ENCODE measurements at places on chromosomes 16 and 17. TPM values are rescaled to one million over a fixed set of nuclear protein-coding genes. Genes with fewer than 3 reads are reported as not detected.

VMO1 gene
- total RNA-seq: 39.7 TPM

MYH8 gene
- not detected for total RNA-seq

NHLRC4 gene
- total RNA-seq: 0.21 TPM

ARL16 gene
- total RNA-seq: 67.4 TPM

ABCA8 gene
- 0.90 TPM for total RNA-seq

CRYBA1 gene
- not detected for total RNA-seq

ITGB3 gene
- not detected for total RNA-seq

SCGB1C2 gene
- not detected for total RNA-seq

SPATA32 gene
- total RNA-seq: 0.22 TPM

ENPP7 gene
- not detected for total RNA-seq

NACA2 gene
- total RNA-seq: not detected

C17orf107 gene
- 2.7 TPM for total RNA-seq

C1QTNF8 gene
- total RNA-seq: not detected

- peak; percentile 77 for DNase-seq
Measured at GRCh38 chr16:71367241-71367976, 8.9 kb downstream of the CALB2 start.

DNA sequence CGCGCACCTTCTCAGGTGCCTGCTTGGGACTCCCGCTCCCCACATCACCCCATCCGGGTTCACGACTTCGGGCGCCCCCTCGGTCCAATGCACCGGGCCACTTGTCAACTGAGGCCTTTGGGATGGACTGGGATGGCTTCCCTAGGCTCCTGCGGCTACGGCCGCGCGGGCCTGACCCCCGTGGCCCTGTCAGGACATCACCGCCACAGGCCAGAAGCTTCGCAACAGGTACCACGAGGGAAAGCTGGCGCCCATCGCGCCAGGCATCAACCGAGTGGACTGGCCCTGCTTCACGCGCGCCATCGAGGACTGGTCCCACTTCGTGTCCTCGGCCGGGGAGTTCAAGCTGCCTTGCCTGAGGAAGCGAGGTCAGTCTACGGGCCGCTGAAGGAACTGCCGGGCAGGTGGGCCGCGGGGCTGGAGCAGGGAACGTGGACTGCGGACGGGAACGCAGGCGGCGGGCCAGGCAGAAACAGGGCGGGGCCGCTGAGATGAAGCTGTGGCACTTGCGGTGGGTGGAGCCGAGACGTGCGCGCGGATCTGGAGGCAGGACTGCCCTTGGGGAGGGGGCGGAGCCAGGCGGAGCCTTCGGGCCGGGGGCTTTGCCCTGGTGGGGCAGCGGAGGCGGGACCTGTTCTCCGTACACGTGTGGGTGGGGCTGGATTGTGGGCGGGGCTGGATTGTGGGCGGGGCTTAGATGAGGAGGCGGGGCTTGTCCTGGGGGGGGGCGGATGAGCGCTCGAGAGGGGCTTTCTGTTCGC lies 13.7 kb upstream of the CNGB1 start:
- peak; percentile 97 for DNase-seq

DNA sequence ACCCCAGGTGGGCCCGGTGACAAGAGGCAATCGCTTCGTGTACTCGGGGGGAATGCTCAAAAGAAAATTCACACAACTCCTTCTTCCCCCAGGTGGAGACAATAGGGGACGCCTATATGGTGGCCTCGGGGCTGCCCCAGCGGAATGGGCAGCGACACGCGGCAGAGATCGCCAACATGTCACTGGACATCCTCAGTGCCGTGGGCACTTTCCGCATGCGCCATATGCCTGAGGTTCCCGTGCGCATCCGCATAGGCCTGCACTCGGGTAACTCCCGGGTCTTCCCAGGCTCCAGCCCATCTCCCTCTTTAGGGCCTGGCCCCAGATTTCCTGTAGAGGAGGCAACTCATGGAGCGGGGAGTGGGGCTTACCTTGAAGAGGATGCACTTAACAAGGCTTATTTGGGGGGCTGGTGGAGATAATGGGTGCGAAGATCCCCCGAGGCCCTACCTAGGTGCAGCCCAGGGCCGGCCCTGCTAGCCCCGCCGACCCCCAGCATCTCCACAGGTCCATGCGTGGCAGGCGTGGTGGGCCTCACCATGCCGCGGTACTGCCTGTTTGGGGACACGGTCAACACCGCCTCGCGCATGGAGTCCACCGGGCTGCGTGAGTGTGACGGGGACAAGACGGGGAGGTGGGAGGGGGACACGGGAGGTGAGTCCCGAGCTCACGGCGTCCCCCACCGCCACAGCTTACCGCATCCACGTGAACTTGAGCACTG lies 13.0 kb downstream of the GUCY2D start:
- DNase-seq: no peak

- DNase-seq: peak; percentile 91
Measured at GRCh38 chr16:88920618-88921590, 54.4 kb upstream of the PABPN1L start.

DNA sequence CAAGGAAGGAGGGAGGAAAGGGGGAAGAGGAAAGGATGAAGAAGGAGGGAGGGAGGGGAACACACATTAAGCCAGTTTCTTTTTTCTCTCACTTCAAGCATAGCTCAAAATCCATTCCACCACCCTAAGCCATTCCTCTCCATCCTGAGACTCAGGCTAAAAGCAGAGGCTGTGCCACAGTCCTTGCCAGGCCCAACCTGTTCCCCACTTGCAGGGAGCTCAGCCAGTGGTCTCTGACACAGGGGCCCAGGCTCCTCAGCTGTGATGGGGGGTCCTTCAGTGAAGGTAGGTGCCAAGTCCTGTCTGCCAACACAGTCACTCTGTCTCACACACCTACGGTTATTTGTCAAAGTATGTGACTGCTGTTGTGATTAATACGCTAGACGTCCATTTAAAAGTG lies 44.6 kb downstream of the SDK2 start:
- no peak for DNase-seq

DNA sequence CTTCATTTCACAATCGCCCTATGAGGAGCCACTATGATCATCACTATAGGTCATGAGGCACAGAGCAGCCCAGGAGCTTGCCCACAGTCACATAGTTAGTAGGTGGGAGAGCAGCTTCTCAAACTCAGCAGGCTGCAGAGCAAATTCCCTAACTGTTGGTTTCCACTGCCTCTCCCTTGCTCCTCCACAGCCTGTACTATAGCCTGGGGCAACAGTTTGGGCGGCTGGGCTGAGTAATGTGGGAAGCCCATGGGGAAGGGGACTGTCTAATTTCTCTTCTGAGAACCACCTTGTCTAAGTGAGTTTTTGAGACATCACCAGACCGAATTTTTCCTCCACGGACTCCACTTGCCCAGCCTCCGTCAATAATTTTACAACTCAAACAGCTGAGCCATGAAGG lies 73.4 kb upstream of the GPR139 start:
- DNase-seq: no peak

DNA sequence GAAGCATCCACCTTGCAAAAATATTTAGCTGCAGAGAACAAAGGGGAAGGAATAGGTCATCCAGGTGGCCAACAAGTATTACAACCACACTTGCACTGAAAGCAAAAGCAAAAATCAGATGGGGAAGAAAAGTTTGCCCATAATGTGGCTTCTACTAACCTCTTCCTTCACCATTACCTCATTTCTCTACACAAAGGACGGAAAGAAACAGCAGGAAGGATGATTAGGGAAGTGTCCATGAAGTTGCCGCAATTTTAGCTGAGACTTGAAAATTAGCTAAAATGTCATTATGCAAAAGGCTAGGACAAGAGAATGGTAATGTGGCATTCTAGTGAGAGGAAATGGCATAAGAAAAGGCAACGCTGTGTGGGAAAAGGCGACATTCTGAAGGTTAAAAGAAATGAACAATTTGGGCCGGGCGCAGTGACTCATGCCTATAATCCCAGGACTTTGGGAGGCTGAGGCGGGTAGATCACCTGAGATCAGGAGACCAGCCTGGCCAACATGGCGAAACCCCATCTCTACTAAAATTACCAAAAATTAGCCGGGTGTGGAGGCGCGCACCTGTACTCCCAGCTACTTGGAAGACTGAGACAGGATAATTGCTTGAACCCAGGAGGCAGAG lies 13.7 kb downstream of the KANSL1 start:
- DNase-seq: peak; percentile 33

DNA sequence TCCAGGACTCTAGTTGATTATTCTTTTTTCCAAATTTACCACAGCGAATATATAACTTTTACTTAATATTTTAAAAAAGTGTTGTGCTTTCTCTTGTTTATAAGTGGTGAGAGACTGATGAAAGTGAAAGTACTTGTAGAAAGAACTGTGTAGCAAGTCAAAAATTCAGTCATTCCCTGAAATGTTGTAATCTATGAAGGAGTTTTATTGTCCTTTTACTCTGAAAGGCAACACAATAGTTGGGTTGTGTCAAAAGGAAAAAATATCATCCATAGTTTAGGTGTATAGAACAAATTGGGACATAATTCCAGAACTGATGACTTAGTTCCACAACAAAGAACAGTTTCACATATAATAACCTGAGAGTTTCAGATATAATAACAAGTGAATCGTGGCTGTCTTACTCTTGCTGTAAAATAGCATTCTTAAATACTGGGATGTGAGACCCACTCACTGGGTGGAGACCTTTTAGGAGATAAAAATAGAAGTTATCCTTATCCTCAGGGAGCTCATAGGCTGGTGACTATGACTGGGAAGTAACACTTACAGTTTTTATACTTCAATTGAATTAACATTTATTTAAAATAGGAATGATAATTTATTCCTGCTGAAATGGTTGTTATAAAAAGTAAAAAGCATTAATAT lies 20.6 kb downstream of the CYB5B start:
- DNase-seq: no peak

DNA sequence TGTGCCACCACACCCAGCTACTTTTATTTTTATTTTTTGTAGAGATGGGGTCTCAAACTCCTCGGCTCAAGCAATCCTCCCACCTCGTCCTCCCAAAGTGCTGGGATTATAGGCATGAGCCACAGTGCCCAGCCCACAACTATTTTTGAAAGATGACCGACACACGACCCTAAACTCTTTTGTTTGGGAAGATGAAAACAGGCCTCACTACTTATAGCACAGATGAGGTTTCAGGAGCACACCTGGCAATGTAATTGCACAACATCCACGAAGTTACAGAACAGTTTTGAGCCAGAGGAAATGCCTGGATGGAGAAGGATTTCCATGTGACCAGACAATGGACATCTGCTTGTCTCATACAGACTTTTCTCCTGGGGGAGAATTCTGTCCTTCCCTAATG lies 43.4 kb upstream of the PRSS54 start:
- DNase-seq: no peak

GRCh38 chr16:68379472-68380347 lies 68.6 kb downstream of the SMPD3 start:
- DNase-seq: no peak

DNA sequence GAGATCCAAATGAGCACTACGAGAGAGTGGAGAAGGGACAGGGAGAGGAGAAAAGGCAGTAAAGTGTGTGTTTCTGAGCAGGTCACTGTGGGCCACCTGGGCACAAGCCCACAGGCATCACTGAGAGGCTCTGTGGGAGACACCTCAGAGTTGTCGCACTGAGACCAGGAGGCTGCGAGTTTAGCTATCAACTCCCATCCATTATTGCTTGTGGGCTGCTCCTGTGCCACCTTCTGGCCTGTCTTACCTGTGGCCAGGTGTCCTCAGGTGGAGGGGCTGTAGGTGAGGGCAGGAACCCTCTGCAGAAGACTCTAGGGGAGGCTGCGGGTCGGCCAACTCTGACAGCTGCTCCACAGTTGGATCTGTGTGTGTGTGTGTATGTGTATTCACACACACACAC lies 2.5 kb upstream of the PRR29 start:
- DNase-seq: no peak

- DNase-seq: peak; percentile 19
Measured at GRCh38 chr16:85995541-85996423, 96.8 kb downstream of the IRF8 start.

- DNase-seq: no peak
Measured at GRCh38 chr16:27230562-27231001, 27.3 kb downstream of the KDM8 start.

DNA sequence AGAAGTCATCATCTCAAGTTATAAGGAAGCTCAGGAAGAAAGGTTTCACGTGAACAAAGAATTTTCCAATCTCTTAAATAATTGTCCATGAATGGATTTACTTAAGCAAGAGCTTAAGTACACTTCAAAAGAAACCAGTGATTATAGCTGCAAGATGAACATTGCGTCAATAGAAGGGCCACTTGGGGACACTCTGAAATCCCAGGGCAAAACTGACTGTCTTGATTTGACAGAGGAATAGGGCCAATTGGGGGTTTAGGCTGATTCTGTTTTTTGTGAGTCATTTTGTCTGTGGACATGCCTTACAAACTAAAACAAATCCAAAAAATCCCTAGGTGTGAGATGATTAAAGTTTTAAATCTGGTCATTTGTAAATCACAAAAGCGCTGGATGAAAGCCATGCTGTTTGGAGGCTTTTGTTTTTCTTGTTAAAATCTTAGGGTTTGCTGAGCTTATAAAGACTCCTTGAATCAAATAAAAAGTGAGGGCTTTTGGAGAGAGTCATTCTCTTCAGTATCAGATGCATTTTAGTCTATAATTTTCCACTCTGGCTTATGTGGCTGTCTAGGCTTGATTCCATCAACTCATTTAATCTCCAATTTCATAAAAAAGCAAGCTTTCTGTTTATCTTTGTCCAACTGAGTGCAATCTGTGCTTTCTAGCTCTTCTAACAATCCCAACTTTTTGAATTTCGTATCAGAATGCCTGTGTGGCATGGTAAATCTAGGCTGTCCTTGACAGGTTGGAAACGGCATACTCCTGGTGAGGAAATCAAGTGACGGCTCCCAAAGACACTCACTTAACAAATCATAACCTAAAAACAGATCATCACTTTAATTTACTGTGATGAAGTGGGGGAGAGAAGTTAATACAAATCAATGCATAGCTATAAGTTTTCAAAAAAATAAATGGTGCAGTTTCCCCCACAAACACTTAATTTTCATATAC lies 98.2 kb upstream of the SOX9 start:
- DNase-seq: no peak

- DNase-seq: no peak
Measured at GRCh38 chr16:31082368-31083045, 6.2 kb downstream of the PRSS53 start.

- no peak for DNase-seq
Measured at GRCh38 chr17:68195667-68196393, 52.0 kb upstream of the AMZ2 start.
